ENCODE measurements at places on chromosomes 6 and 20. TPM values are rescaled to one million over a fixed set of nuclear protein-coding genes. Genes with fewer than 3 reads are reported as not detected.

GRCh38 chr6:99093456-99094190 lies 145.9 kb upstream of the FBXL4 start:
- no peak for DNase-seq

DNA sequence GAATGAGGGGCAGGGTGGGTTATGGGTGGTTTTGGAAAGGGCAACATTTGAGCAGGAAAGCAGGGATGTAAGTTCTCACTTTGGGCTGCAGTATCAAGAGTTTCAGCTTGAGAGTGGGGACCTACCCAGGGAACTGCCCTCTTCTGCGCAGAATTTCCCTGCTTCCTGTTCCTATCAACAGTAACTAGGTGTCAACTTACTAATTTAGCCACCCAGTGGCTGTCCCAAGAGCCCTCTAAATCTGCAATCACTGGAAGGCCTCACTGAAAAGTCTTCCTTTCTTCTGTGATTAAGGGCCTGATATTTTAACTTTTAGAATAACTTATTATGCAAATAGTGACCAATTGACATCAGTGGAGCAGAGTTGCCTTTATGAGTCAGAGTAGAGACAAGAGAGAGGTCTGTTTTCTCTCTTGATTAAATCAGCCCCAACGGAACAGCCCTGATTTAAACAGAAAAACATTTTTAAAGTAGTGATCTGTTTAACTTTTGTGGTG lies 118.2 kb upstream of the RIPOR2 start:
- no peak for DNase-seq

GRCh38 chr6:79280756-79281155 lies 46.3 kb upstream of the HMGN3 start:
- no peak for DNase-seq

DNA sequence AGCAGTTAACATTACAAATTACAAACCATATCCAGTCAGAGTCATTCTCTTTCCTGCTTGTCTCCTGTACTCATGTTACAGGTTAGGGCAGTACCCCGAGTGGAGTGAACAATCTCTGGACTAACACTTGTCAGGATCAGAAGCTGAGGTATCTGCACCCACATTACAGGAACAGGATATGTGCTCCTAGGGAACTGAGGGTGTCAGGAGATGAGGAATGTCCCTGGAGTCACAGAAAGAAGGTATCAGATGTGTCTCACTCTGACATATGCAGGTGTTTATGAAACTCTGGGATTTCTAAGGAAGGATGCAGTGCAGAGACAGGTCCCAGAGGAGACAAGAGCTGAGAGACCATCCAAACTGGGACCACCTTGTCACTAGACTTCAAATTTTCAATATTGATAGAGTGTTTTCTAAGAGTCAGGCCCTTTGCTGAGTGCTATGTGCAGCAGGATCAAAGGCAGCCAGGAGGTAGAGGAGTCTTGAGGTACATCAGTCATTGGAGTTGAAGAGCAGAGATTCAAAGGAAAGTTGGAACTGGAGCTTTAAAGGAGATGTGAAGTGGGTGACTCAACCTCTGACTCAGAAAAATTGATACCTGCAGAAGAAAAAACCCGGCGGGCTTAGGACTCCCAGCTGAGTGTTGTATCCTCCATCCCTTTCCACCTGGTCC lies 12.6 kb downstream of the HLA-DPB1 start:
- no peak for DNase-seq

DNA sequence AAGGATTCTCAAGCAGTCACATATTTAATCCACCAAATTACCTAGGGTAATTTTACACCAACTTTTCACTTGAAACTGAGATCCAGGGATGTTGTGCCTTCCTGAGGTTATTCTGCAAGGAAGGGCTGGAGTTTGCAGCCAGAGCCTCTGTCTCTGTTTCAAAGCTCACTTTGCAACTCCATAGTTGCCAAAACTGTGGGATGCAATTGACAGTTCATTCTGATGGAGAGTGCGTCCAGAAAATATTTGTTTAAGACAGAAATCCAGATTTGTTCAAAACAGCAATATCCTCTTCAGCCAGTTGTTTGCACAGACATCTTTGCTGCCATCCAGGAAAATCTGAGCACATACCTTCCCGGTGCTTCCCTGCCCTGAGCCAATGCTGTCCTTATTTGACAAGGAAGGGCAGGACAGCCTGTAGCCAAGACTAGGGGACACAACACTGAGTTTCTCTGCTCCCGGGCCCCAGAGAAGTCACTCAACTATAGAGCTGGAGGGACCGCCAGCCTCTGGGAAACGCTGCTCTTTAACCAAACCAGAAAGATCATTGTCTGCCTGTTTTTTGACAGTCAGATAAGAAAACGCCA lies 297.4 kb downstream of the HIVEP2 start:
- no peak for DNase-seq

DNA sequence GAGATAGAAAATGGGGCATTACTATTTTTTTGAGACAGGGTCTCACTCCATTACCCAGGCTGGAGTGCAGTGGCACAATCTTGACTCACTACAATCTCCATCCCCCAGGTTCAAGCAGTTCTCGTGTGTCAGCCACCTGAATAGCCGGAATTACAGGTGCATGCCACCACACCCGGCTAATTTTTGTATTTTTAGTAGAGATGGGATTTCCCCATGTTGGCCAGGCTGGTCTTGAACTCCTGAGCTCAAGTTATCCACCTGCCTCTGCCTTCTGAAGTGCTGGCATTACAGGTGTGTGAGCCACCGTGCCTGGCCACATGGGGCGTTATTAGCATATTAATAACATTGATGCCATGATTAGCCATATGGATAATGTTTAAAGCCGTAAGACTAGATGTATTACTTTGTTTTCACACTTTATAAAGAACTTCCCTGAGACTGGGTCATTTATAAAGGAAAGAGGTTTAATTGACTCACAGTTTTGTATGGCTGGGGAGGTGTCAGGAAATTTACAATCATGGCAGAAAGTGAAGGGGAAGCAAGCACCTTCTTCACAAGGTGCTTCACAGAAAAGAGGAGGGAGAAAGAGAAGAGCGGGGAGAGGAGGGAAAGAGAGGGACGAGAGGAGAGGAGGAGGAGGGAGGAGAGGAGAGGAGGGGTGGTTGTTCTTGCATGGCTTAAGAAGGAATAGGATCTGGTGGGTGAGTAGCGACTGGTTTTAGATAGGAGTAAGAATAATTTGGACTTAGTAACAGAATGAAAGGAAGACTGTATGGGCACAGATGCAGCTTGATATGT lies 51.9 kb downstream of the MYO6 start:
- DNase-seq, result no peak

- no peak for DNase-seq
Observed at GRCh38 chr20:45407067-45407745, 883 bp upstream of the DBNDD2 start.

DNA sequence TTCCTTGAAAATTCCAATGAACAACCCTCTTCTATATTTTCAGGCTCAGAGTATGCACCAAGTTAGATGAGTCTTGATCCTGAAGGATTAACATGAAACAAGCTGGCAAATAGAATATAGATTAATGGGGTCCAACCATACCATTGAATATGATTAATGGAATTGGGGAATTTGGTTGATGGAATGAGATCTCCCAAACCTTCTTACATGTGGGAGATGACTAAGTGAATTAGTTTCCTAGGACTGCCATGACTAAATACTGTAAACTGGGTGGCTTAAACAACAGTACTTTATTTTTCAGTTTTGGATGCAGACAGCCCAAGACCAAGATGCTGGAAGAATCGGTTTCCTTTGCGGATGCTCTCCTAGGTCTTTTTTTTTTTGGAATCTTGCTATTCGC lies 347.0 kb downstream of the QKI start:
- no peak for DNase-seq

DNA sequence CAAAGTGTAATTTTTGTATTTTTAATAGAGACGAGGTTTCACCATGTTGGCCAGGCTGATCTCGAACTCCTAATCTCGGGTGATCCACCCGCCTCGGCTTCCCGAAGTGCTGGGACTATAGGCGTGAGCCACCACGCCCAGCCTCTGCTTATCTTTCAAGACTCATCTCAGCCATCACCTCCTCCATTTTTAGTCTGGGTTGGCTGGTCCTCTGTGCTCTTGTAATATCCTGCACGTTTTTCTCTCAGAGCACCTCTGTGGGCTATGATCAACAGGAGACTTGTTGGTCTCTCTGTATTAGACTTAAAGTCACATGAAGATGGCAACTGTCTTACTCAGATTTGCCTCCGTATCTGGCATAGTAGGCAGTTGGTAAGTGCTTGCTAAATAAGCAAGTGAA lies 7.6 kb downstream of the NOTCH4 start:
- no peak for DNase-seq

Gene POU5F1
- total RNA-seq, result not detected

Gene SLC39A7
- 34.8 TPM for total RNA-seq

Gene SLC17A1
- total RNA-seq, result not detected

Gene PFDN4
- total RNA-seq, result 27.7 TPM

Data from activated CD4-positive, alpha-beta T cell treated with anti-CD3 and anti-CD28 coated beads, Interleukin-2, amount 10 ng/mL, durations not matched to agents 7 days and 5 days (primary cell).